Breast epithelium (tissue), 4 donors: ENCODE measurements at places on chromosomes 13 and 19. TPM values are rescaled to one million over a fixed set of nuclear protein-coding genes. Genes with fewer than 3 reads are reported as not detected.

Gene LILRB3
- 28.3 TPM for total RNA-seq

DNA sequence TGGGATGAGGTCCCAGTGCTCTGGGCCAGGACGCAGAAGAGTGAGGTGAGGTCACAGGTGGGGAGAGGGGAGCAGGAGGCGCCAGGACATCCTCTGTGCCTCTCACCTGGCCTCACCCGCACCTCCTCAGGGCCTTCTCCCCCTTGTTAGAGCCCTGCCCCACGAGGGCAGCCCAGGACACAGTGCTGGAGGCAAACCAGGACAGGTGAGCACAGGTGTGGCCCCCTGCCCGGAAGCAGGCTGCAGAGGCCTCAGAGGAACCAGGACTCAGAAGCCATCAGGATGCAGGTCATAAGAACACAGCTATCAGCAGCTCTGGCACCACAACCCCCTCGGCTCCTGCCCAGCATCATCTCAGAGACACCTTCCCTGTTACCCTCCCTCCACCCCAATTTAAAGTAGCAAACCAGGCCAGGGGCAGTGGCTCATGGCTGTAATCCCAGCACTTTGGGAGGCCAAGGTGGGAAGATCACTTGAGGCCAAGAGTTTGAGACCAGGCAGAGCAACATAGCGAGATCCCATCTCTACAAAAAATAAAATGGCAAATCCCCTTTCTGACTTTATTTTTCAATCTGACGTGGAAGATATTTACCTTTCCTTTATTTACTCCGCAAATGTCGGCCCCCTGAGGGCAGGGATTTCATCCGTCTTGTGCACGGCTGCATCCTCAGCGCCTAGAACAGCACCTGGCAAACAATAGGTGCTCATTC lies at the start of gene CEACAM16:
Gene CEACAM16 (plus strand): TSS at position 660 of the 710 bp plus-strand sequence. CDS start 2,306 bp downstream, outside the sequence.
- no peak for DNase-seq

GRCh38 chr19:6999933-7000332 lies 21.3 kb downstream of the MBD3L2B start:
- DNase-seq: no peak

Gene MEDAG
- total RNA-seq: 76.2 TPM

DNA sequence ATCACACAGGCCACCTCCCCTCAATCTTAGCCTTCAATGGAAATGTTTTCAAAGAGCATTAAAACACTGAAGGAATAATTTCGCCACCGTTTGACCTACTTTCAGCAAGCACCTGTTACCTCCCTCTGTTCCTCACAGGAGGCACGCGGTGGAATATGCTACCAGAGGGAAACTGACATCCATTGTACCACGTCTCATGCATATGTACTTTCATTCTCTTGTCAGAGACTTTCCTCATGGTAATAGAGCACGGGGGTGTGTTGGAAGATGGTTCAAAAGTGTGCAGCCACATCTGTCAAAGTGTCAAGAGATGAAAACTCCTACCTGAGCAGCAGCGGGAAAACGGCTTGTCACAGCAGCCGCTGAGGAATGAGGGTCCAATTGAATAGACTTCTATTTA lies 143.4 kb downstream of the NALCN start:
- no peak for DNase-seq
